ENCODE measurements at places on chromosomes 2 and 18.

DNA sequence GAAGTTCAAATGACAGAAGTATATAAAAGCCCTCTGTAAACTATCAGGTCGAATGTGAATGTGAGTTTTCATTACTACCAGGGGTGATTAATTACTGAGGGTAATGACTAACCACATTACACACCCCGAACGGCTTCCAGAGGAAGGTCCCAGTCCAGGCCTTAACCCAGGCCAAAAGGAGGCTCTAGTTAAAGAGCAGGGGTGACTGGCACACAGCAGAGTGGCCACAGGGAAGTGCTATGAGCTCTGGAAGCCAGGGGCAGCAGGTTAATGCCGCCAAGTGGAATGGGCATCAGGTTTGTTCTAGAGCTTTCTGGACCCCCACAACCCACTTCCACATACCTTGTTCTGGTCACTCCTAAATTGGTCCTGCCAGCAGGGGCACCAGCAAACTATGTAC lies 87.7 kb downstream of the BCL11A start:
- DNase-seq: no peak

- no peak for DNase-seq
These were observed 76.2 kb downstream of the MOGAT1 start for GRCh38 chr2:222747526-222748160.

GRCh38 chr2:121258051-121258450 lies 27.0 kb downstream of the TFCP2L1 start:
- DNase-seq: peak; percentile 21

DNA sequence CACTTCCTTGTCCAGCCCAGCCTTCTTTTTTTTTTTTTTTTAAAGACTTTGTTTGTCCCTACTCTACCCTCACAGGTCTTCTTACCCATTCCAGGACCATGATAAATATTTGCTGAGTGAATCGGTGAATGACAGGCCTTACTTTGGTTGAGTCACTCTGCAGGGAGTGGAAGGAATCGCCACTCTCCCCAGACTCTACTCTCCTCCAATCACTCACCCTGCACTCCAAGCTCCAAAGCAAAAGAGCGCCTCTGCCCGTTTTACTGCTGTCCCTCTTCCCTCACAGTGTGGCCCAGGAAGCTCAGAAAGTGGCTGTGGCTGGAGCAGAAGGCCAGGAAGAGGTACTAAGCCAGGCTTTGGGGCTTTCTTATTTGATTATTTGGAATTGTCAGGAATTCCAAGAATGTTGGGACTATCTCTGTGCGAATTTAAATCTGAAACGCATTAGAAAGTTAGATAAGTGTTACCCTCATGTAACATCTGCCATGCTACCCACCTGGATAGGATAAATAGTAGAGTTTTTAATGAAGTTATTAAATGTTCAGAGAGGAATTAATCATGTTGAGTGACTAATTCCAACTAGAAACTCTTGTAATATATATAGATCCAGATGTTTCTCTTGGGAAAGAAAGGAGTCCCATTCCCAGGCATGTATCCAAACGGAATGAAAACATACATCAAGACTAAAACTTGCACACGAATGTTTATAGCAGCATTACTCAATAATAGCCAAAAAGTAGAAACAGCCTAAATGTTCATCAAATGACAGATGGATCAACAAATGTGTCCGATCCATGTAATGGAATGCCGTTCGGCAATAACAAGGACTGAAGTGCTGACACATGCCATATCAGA lies 43.0 kb upstream of the CHMP1B start:
- no peak for DNase-seq

DNA sequence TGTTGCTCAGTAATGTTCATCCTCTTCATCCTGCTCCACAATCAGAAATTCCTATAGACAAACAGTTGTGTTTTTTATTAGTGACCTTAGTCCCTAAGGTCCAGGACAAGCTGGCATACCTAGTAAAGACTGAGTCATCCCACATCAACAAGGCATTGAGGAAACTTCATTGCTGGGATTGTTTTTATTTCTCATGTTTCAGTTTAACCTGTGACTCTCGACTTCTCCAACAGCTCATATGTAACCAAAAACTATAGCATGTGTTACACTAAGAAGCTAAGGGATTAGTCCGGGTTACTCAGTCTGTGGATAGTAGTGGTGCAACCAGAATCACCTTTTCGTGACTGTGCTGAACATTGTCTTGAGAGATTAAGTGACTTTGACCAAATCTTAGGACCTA lies 292.1 kb downstream of the RDH14 start:
- no peak for DNase-seq

- DNase-seq: no peak
These were observed 36.2 kb downstream of the KDM3A start for GRCh38 chr2:86477349-86477748.

GRCh38 chr2:42446503-42447271 lies 47.1 kb downstream of the KCNG3 start:
- no peak for DNase-seq

Data from activated effector memory CD4-positive, alpha-beta T cell treated with anti-CD3 and anti-CD28 coated beads, Interleukin-2, amount 50 U/mL, for 16 hours (primary cell).